Activated CD8-positive, alpha-beta T cell treated with anti-CD3 and anti-CD28 coated beads for 36 hours (primary cell): ENCODE measurements at places on chromosomes 3 and 15. TPM values are rescaled to one million over a fixed set of nuclear protein-coding genes. Genes with fewer than 3 reads are reported as not detected.

The CCR1 gene
- 1.1 TPM for total RNA-seq

The MOBP gene
- not detected for total RNA-seq

The CHRNA5 gene
- total RNA-seq: 2.7 TPM

The GPR27 gene
- total RNA-seq: 0.47 TPM

The AADACL2 gene
- not detected for total RNA-seq

The ACAD9 gene
- 50.1 TPM for total RNA-seq

The GRM7 gene
- not detected for total RNA-seq

The KBTBD13 gene
- total RNA-seq: not detected

The NDUFB5 gene
- 113 TPM for total RNA-seq

The CKMT1A gene
- total RNA-seq: 0.38 TPM

The PPP1R14D gene
- total RNA-seq: not detected

The SKOR1 gene
- 0.25 TPM for total RNA-seq

The TNNC1 gene
- 4.8 TPM for total RNA-seq

The IQCF5 gene
- not detected for total RNA-seq

The PIERCE2 gene
- total RNA-seq: not detected

The ATP10A gene
- total RNA-seq: 21.0 TPM
